ENCODE measurements at places on chromosomes 7 and 10. TPM values are rescaled to one million over a fixed set of nuclear protein-coding genes. Genes with fewer than 3 reads are reported as not detected.

Gene RASSF4
- 38.8 TPM for total RNA-seq

Gene FXYD4
- total RNA-seq, result not detected

Gene KLF14
- 0.26 TPM for total RNA-seq

Gene VGF
- total RNA-seq, result 1.4 TPM

Gene PODXL
- 133 TPM for total RNA-seq

Gene IDI1
- total RNA-seq, result 60.0 TPM

Gene FAM25A
- not detected for total RNA-seq

Gene SP4
- 16.6 TPM for total RNA-seq

Gene UNCX
- total RNA-seq, result not detected

Gene MRPS16
- total RNA-seq, result 32.7 TPM

Gene RNF133
- total RNA-seq, result 2.1 TPM

Gene INMT
- 200 TPM for total RNA-seq

Gene AKR1D1
- total RNA-seq, result not detected

Gene CSGALNACT2
- 29.2 TPM for total RNA-seq

Gene OPN1SW
- not detected for total RNA-seq

Gene IGFBP1
- not detected for total RNA-seq

Gene EIF3B
- 102 TPM for total RNA-seq

Gene OR2A42
- total RNA-seq, result 0.26 TPM

Gene WDFY4
- 26.9 TPM for total RNA-seq

Gene FRAT2
- 12.5 TPM for total RNA-seq

Gene WNT2
- total RNA-seq, result 59.2 TPM

Gene SPDYE6
- total RNA-seq, result not detected

Gene NRG3
- total RNA-seq, result 2.0 TPM

Gene SYT15
- 24.8 TPM for total RNA-seq

Gene CPED1
- total RNA-seq, result 12.6 TPM

Gene ZNF853
- 7.6 TPM for total RNA-seq

Gene NPSR1
- not detected for total RNA-seq

Gene ESYT2
- total RNA-seq, result 83.0 TPM

Gene SORCS3
- total RNA-seq, result not detected

Gene TMEM213
- total RNA-seq, result not detected

Gene EBF3
- total RNA-seq, result not detected

Gene SLC13A1
- not detected for total RNA-seq

Gene MKRN1
- 76.7 TPM for total RNA-seq

Gene ASAH2
- 2.3 TPM for total RNA-seq

Gene SORBS1
- 68.5 TPM for total RNA-seq

Gene TRIL
- total RNA-seq, result 2.9 TPM

Gene IGFBP3
- total RNA-seq, result 76.5 TPM

Gene CPA2
- 2.0 TPM for total RNA-seq

Gene TEX47
- not detected for total RNA-seq

Gene HOXA7
- total RNA-seq, result 1.1 TPM

Gene ZFYVE27
- total RNA-seq, result 33.9 TPM

Gene FLNC
- 24.2 TPM for total RNA-seq

Gene KCNMA1
- 4.5 TPM for total RNA-seq

Gene AS3MT
- total RNA-seq, result 0.86 TPM

Gene AOAH
- total RNA-seq, result 29.9 TPM

Gene TFR2
- 2.1 TPM for total RNA-seq

Gene OR2A12
- 0.06 TPM for total RNA-seq
